ENCODE measurements at places on chromosomes 7 and 10.

DNA sequence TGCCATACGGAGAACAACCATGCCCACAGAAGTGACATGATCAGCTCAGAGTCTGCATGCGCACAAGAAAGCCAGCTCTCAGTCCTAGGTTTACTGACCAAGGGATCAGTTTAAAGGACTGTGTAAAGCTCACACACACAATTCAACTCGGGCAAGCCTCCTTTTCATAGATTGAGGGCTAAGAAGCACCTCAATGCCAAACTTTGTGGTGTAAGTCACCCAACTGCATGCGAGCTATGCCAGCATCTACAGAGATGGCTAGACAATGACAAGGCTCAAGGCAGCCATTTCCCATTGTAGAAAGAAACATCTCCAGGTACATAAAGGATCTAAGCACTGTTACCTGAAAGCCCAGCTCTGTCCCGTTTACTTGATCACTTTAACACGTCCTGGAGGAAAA is 36.8 kb downstream of the GPAM start:
- no peak for DNase-seq

- no peak for DNase-seq
Observed at GRCh38 chr10:103758294-103758681, 97.1 kb downstream of the SH3PXD2A start.

DNA sequence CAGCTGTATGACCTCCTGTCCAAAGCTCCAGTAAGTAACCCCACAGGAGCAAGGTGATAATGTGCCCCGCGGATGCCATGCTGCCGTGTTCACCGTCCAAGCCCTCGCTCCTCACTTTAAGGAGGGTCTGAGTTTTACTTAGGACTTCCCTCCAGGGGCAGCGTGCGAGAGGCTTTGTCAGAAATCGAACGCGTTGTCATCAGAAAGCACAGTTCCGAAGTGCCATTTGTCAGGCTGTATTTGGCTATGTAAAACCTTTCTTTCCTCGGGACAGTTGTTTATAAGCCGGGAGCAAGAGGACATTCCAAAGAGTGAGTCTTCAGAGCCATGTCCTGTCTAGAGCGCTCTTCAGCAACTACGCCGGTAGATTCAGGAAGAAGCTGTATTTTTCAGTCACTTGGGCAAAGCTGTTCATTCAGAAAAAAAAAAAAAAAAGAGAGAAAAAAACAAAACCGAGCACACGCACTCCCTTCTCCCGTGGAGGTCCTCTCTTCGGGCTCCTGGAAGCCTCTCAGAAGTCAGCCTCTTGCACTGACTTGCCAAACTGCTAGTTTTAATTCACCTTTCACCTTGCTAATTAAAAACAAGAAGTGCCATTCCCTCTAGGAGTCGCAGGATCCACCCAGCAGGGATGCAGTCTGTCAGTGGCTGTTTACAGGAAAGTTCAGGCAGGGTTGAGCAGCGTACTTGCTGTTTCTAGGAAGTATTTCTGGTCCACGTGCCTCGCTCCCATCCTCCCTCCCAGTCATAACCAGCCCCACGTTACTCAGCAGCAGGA is at the start of gene SEMA3E:
SEMA3E (minus strand) TSS at position 676 of the 778 bp plus-strand sequence.
- no peak for DNase-seq

- DNase-seq: no peak
Observed at GRCh38 chr10:114491933-114492332, 87.6 kb upstream of the AFAP1L2 start.

Measured in iPS DF 6.9 (cell line).